ENCODE measurements at places on chromosomes 11 and 22.

DNA sequence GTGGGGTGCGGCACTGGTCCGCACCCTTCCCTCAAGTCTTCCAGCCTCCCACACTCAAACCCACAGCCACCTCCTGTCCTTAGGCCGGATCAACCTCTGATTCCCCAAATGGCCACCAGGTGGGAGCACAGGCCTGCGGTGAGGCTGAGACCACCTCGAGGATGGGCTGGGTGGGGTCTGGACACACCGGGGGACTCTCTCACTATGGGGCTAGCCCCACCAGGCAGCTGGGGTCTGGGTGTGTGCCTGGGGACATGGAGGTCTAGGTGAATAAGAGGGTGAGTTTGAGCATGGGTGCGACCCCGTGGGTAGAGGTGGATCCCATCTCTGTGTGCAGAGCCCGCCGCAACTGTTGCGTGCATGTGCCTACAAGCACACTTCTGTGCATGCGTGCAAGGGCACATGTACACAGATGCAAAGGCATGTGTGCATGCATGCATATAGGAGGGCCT, 32.6 kb downstream of the MYO18B start:
- no peak for DNase-seq

DNA sequence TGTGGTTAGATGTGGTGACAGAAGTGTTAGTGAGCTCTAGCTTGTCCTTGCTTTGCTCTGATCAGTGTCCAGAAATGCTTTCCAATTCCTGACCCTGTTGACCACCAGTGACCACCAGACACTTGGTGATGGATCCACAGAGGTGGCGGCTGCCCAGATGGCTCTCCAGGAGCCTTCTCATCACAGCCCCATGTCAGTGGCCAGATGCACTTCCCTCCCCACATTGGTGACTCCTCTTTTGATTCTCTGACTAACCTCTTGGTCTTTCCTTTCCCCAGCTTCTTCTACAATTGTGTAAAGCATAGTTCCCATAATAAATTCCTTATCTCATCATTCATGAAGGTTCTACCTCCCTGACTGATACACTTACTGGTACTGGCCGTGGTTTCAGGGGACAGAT, 40.1 kb upstream of the CXCR5 start:
- DNase-seq = no peak

GRCh38 chr11:98793276-98793675, 227.5 kb upstream of the CNTN5 start:
- no peak for DNase-seq

- no peak for DNase-seq
These were observed 615 bp downstream of the STT3A start for GRCh38 chr11:125593114-125593820.

DNA sequence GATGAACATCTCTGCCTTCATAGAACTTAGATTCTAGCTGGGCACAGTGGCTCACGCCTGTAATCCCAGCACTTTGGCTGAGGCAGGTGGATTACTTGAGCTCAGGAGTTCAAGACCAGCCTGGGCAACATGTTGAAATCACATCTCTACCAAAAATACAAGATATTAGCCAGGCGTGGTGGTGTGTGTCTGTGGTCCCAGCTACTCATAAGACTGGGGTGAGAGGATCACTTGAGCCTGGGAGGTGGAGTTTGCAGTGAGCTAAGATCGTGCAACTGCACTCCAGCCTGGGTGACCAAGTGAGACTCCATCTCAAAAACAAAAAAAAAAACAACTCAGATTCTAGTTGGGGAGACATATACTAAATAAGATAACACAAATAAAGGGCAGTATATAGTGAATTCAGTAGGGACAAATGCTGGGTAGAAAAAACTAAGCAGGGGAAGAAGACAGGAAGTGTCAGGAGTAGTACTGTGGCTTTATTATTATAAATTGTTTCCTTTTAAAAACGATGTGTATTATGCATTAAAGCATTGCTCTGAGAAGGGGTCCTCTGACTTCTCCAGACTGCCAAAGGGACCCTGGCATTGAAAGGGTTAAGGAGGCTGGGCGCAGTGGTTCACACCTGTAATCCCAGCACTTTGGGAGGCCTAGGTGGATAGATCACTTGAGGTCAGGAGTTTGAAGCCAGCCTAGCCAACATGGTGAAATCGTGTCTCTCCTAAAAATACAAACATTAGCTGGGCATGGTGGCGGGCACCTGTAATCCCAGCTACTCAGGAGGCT, 46.7 kb downstream of the PACS1 start:
- no peak for DNase-seq

Measured in stimulated activated CD4-positive, alpha-beta T cell treated with anti-CD3 and anti-CD28 coated beads, Interleukin-1b, Interleukin-23, amount 100 ng/mL, for 1 hour (primary cell).